Osteoblast (primary cell): ENCODE measurements at places on chromosomes 4 and X.

GRCh38 chr4:163878336-163879121, 384.0 kb downstream of the TMA16 start:
- H3K27me3 ChIP-seq, result no peaks in the 10 kb centered on the region
- no peaks in the 10 kb centered on the region for H3K36me3 ChIP-seq
- no peak overlapping the region for H3K4me3 ChIP-seq
- no peak overlapping the region for H3K27ac ChIP-seq

DNA sequence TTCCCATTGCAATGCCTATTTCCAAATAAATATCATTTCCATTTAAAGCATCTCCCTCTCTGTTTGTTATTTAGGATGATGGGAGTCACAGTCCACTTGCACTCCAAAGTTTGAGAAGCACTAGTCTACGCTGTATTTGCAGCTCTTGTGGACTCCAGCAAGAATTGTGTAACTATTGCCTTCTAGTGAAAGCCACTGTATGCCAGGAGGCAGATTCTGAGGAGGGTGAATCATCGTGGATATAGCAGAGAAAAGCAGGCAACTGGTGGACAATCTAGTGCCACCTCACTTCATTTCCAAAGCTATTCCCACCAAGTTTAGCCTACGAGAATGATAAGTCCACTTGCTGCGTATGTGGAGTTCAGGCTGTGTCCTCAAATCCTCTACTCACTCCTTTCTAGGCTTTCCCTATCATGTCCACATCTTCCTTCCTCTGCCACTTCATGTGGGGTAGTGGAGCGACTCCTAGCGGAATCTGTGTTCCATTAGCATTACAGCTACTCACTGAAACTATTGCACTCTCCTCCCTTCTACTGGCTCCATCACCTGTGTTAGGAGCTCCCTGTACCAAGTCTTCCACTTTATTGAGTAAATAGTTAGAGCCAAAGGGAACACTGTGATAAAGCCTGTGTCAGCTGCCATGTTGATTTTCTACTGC, 501.8 kb upstream of the GALNT7 start:
- DNase-seq, result no peak
- H3K4me1 ChIP-seq, result no peaks in the 10 kb centered on the region

DNA sequence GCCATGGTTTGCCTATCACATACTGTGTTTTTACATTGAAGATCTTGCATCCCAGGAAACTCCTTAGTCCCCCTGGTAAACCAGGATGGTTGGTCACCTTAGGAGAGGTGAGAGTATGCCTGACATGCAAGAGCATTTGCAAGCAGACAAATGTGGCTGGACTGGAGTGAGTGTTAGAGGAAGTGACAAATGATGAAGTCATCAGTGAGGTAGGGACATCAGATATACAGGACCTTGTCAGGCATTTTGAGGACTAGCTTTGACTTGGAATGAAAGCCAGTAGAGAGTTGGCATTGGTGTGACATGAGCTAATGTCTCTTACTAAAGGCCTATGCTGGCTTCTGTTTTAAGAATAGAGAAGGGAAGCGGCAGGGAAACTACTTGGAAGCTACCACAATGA, 124.9 kb downstream of the FRMPD4 start:
- peaks cover 4% of the 10 kb centered on the region for H3K4me1 ChIP-seq
- H3K4me3 ChIP-seq, result no peak overlapping the region
- no peak for DNase-seq
- no peak overlapping the region for H3K27ac ChIP-seq
- no peaks in the 10 kb centered on the region for H3K27me3 ChIP-seq

DNA sequence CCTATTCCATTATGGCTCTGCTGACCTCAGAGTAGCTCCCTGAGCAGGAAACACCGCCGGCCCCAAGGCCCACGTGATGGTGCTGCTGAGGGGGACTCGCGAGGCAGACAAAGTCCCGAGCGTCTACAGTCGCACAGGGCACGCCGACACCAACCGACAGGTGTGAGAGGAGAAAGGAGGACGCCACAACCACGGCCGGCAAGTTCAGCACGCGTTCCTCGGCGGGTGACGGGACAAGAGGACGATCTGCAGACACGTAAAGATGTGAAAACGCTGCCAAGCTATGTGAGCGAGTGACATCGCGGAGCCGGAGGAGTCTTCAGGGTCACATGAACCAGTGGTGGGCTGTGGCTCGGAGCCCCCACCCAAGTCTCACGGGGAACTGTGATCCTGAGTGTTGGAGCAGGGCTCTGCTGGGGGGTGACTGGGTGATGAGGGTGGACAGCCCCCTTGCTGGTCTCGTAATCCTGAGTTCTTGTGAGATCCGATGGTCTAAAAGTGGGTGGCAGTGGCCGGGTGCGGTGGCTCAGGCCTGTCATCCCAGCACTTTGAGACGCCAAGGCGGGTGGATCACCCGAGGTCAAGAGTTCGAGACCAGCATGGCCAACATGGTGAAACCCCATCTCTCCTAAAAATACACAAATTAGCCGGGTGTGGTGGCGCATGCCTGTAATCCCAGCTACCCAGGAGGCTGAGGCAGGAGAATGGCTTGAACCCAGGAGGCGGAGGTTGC, 34.0 kb downstream of the PPP2R3B start:
- no peak overlapping the region for H3K27ac ChIP-seq
- H3K4me3 ChIP-seq, result no peak overlapping the region
- H3K36me3 ChIP-seq, result no peaks in the 10 kb centered on the region
- DNase-seq, result no peak
- no peaks in the 10 kb centered on the region for H3K4me1 ChIP-seq

DNA sequence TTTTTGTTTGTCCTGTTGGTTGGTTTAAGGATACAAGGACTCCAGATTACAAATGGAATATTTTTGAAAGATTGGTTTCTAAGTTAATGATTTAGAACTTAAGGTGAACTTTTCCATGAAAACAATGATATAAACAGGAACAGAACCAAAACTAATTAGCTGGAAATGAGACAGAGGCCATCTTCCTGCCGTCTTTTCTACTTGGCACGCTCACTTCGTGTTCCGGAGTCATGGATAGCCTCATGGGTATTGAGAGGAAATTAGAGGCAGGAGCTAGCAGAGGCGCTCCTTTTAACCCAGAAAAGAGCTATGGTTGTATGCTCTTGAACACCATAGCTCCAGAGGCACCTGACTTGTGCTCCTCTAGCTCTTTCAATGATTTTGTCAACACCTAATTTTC, 2.4 kb downstream of the FAM241A start:
- DNase-seq, result peak; percentile 86
- no peak overlapping the region for H3K27ac ChIP-seq
- H3K27me3 ChIP-seq, result no peaks in the 10 kb centered on the region
- H3K36me3 ChIP-seq, result no peaks in the 10 kb centered on the region
- peak overlapping the region; percentile 46 for H3K4me3 ChIP-seq

DNA sequence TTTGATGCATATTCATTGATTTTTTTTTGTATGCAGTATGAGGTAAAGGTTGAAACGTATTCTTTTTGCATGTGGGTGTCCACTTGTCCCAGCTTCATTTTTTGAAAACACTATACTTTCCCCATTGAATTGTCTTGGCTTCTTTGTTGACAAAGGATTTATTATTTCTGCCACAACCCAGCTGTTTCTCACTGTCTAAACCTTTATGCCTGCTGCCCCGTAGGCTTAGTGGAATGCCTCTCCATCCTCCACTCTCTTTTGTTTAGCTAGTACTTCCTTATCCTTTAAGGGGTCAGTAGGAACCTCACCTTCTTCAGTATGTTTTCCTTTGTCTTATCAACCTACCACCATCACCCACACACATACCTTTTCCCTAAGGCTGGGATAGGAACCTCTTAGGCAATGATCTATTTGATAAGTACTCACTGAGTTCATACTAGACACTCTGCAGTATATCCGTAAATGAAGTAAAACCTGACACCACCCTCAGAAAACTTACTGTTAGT, 8.5 kb downstream of the FMR1 start:
- no peak for DNase-seq
- no peaks in the 10 kb centered on the region for H3K36me3 ChIP-seq
- no peak overlapping the region for H3K4me3 ChIP-seq

GRCh38 chr4:106659371-106659770, 290.8 kb upstream of the GIMD1 start:
- no peak overlapping the region for H3K27ac ChIP-seq
- no peaks in the 10 kb centered on the region for H3K27me3 ChIP-seq
- no peaks in the 10 kb centered on the region for H3K36me3 ChIP-seq
- H3K4me3 ChIP-seq, result no peak overlapping the region
- DNase-seq, result no peak
- H3K4me1 ChIP-seq, result no peaks in the 10 kb centered on the region

DNA sequence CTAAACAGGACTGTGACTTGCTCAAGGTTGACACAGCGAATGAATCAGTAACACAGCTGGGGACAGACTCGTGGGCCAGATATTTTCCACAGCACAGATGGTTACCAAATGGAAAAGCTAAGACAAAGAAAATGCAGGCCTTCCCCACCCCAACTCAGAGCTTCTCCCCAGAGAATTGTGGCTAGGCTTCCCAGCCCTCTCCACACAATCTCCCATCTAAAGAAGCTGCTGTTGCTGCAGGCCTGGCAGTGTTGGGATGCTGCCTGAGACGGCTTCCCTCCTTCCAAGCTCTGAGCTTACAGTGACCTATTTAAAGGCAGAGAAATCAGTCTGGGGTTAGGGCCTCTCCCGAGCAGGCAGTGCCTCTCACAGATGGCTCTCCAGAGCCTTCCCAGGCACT, 46.5 kb upstream of the PGRMC1 start:
- no peaks in the 10 kb centered on the region for H3K27me3 ChIP-seq
- H3K4me3 ChIP-seq, result no peak overlapping the region
- H3K36me3 ChIP-seq, result no peaks in the 10 kb centered on the region
- H3K4me1 ChIP-seq, result no peaks in the 10 kb centered on the region

GRCh38 chrX:36581030-36581429, 427.1 kb upstream of the FAM47C start:
- no peaks in the 10 kb centered on the region for H3K36me3 ChIP-seq
- H3K27ac ChIP-seq, result no peak overlapping the region
- H3K4me3 ChIP-seq, result no peak overlapping the region

- no peaks in the 10 kb centered on the region for H3K4me1 ChIP-seq
- H3K36me3 ChIP-seq, result no peaks in the 10 kb centered on the region
- H3K27me3 ChIP-seq, result no peaks in the 10 kb centered on the region
These were observed 81.7 kb downstream of the PWWP3B start for GRCh38 chrX:106249706-106250379.

- H3K4me3 ChIP-seq, result no peak overlapping the region
- H3K36me3 ChIP-seq, result no peaks in the 10 kb centered on the region
- peaks cover 5% of the 10 kb centered on the region for H3K4me1 ChIP-seq
These were observed 18.2 kb downstream of the ACOX3 start for GRCh38 chr4:8422327-8422726.

DNA sequence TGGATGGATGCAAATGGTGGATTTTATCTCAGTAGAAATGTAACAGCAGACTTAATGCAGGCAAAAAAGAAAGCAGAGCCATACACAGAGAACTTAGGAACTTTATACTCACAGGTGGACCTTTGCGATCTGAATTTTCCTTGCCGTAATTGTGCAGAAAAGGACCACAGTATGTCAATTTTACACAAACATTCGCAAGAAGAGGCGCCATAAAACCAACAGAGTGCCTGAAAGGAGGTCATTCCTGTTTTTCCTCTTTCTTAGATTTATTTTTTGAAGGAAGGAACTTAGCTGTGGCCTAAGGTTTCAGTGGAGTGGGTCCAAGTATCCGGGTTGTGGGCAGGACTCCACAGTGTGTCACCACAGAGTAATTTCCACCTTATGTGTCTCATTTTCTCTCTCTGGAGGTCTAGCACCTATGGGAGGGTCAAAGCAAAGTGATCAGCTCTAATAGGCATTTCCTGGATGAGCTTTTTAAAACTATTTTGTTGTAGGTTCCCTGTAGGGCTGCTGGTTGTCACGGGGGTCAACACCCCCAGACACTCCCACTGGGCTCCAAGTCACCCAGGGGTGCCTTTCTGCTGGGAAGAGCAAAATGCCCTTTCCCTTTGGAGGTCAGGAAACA, 24.7 kb upstream of the PBDC1 start:
- H3K27ac ChIP-seq, result peak overlapping the region; percentile 56
- H3K36me3 ChIP-seq, result no peaks in the 10 kb centered on the region
- no peak for DNase-seq
- H3K4me3 ChIP-seq, result peak overlapping the region; percentile 58
- no peaks in the 10 kb centered on the region for H3K27me3 ChIP-seq
